ENCODE measurements at places on chromosomes 12 and 14. TPM values are rescaled to one million over a fixed set of nuclear protein-coding genes. Genes with fewer than 3 reads are reported as not detected.

SPTSSA gene
- 36.3 TPM for total RNA-seq

CIROP gene
- not detected for total RNA-seq

DNA sequence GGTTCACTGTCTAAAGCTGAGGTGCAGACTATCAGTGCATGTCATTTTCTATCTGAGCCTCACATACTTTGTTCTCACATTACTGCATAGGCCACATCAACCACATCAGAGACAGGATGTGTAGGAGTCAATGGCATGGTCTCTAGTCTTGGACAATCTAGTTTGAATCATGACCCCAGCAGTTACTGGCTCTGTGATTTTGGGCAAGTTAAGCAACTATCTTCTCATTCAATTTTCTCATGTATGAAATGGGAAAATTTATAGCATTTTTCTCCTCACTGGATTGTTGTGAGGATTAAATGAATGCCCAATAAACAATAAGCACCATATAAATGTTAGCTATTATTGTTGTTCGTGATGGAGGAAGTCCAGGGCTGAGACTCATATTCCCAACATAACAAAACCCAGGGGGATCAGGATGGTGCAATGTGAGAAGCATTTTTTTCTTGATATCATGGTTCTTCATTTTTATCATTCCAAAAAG, 432.6 kb downstream of the LRIG3 start:
- DNase-seq = peak; percentile 93

DNA sequence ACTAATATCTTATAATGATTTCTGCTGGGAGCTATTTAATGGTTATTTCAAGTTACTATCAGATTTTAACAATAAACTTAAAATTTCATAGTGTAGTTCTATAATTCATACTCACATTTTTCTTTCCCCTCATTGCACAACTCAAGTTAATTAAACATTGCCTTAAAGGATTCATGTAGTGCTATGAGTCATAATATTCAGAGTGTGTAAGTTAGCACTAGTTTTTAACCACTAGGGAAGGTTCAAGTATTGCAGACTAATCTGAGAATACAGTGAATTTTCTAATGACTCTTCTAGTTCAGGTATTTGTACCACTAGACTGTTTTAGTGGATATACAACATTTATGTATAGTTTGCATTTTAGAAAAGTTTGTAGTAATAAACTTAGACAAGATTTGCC, 49.9 kb downstream of the FOXA1 start:
- DNase-seq = no peak

DNA sequence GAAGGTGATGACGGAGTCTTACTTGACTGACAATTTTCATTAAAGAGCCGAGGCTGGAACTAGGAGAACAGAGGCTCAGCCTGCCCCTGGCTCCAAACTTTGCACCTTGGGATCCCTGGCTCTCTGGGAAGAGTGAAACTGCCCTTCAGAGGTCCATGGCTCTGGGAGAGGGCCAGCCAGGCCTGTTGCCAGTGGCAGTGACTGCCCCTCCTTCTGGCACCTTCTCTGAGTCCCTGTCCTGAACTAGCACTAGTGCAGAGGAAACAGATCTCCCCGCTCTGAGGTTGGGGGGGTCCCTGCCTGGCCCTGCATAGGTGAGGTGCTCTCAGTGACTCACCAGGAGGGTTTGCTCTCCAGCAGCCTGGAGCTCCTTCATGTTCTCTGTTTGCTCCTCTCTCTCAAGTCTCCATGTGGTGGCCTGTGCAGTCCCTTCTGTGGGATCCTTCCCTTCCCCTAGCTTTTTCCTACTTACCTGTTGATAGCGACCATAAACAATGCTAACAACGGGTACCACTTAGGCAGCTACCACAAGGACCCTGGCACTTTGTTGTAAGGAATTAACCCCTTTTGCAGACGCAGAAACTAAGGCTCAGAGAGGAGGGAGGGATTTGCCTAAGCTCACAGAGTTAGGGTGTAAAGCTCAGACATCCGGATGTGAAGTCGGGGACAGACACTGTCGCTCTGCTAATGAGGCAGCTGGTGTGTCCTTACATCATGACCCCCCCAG, 22.4 kb downstream of the FAM222A start:
- DNase-seq = no peak

- DNase-seq = peak; percentile 9
These were observed 338.6 kb downstream of the SYT1 start for GRCh38 chr12:79203058-79203647.

DNA sequence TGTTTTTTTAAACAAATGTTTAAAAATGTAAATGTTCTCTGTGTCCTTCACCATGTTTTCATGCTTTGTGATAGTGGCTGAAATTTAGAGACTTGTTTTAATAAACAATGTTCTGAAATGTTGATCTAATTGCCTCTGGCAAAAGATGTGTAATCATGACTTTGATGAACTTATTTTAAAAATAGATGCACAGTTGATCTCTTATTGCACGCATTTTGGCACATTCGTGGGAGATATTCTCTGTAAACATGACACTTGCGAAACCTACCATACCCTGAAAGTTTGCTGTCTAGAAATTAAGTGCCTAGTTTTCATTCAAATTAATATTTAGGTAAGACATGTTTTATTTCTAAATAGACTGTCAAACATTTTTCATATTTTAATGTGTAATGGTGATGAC, 119.7 kb upstream of the DNM1L start:
- DNase-seq = peak; percentile 28

Measured in RPMI7951 (cell line).